ENCODE measurements at places on chromosomes 2 and 18. TPM values are rescaled to one million over a fixed set of nuclear protein-coding genes. Genes with fewer than 3 reads are reported as not detected.

Gene SIGLEC15
- not detected for polyA plus RNA-seq

Gene KYNU
- 302 TPM for polyA plus RNA-seq

Gene IGFBP2
- polyA plus RNA-seq: 21.1 TPM

Gene FAM228B
- 4.9 TPM for polyA plus RNA-seq

Gene FHL2
- polyA plus RNA-seq: 70.3 TPM

Gene IL1RL1
- 0.03 TPM for polyA plus RNA-seq

Gene COL4A4
- 1.7 TPM for polyA plus RNA-seq

Gene WDR75
- 53.6 TPM for polyA plus RNA-seq

Gene MAP2
- 0.43 TPM for polyA plus RNA-seq

Gene CRACDL
- polyA plus RNA-seq: 0.51 TPM

Gene AGXT
- polyA plus RNA-seq: not detected

Gene GAD1
- 0.15 TPM for polyA plus RNA-seq
